ENCODE measurements at places on chromosomes 11 and 22.
A peak's percentile ranks its signal among the peaks of the same experiment; 100 is the strongest.

DNA sequence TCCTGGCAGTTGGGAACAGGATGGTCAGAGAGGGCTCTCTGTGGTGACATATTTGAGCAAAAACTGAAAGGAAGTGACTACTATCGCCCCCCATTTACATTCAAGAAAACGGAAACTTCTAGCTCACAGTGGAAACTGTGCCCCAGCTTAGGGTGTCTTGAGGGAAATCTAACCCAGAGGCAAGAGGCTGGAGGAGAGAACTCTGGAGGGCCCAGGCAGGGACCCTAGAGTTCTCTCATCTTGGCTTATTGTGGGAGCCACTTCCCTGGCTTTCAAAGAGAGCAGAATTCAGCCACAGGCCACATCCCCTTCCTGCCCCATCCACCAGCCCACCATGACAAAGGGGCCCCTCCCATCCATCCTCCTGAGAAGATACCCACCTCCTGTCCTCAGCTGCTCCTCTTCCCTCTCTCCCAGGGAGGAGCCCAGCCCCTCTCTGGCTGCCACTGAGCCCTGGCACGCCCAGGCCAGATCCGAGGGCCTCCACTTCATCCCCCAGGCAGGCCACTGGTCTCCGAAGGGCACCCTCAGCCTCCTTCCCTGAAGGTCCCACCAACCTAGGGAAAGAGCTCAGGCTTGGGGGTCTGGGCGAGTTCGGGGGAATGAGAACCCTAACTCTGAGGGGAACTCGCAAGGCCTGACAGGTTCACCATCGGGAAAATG, 1.6 kb upstream of the TMPRSS13 start:
- no peaks in the 10 kb centered on the region for H3K4me1 ChIP-seq
- H3K36me3 ChIP-seq: no peaks in the 10 kb centered on the region
- no peaks in the 10 kb centered on the region for H3K27me3 ChIP-seq
- peak; percentile 43 for DNase-seq
- H3K4me3 ChIP-seq: no peak overlapping the region

GRCh38 chr11:20373147-20373546, 9.6 kb downstream of the HTATIP2 start:
- no peak for DNase-seq
- no peak overlapping the region for H3K27ac ChIP-seq
- no peak overlapping the region for H3K4me3 ChIP-seq
- no peaks in the 10 kb centered on the region for H3K27me3 ChIP-seq

DNA sequence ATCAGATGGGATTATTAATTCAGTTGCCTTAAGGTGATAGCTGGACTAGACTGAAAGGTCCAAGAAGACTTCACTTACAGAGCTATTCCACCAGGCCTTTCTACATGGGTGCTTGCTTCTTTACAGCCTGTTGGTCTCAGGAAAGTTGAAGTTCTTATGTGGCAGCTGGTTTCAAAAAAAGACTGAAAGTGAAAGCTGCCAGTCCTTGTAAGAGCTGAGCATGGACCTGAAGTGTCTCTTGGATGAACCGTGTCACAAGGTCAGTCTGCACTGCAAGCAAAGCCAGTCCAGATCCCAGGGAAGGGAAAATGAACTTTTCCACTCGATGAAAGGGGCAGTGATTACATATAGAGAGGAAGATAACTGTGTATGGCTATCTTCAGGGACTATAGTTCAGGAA, 201.5 kb upstream of the LUZP2 start:
- H3K4me1 ChIP-seq: no peaks in the 10 kb centered on the region
- no peak overlapping the region for H3K27ac ChIP-seq
- no peaks in the 10 kb centered on the region for H3K36me3 ChIP-seq
- H3K4me3 ChIP-seq: no peak overlapping the region
- H3K27me3 ChIP-seq: no peaks in the 10 kb centered on the region

- no peaks in the 10 kb centered on the region for H3K27me3 ChIP-seq
- no peaks in the 10 kb centered on the region for H3K4me1 ChIP-seq
- no peaks in the 10 kb centered on the region for H3K36me3 ChIP-seq
Measured at GRCh38 chr22:37525073-37525745, 6.0 kb upstream of the CARD10 start.

GRCh38 chr11:57192316-57192715, 10.6 kb downstream of the LRRC55 start:
- no peak for DNase-seq
- no peaks in the 10 kb centered on the region for H3K36me3 ChIP-seq
- no peaks in the 10 kb centered on the region for H3K4me1 ChIP-seq

GRCh38 chr11:23111527-23111926, 251.3 kb upstream of the CCDC179 start:
- no peak overlapping the region for H3K27ac ChIP-seq
- no peaks in the 10 kb centered on the region for H3K36me3 ChIP-seq
- H3K4me1 ChIP-seq: no peaks in the 10 kb centered on the region
- no peaks in the 10 kb centered on the region for H3K27me3 ChIP-seq
- DNase-seq: no peak

DNA sequence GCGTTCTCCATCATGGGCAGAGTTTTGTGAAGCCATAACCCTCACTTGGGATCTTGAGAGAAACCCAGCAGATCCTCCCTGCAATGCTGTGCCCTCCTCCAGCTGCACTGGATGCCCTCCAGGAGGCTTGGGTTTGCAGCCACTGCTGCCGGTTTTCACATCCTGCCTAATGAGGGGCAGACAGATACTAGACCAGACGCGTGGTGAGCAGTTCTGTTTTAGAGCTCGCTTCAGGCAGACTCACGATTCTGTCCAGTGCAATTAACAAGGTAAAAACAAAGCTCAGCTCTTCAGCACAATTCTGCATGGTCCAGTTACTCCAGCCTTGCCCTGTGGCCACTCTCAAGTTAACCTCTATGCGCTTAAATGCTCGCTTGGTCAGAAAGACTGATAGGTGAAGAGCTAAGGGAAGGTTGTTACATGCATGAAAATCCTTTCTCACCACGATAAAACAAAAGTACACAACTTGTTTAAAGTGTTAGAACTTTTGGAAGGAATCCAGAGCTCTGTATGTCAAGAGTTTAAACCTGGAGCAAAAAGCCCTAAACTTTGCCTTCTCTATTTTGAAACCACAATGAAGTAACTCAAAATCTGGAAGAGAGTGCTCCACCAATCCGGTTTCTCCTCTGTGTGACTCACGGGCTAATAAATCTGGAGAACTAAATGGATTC, 292.3 kb upstream of the FAT3 start:
- H3K4me1 ChIP-seq: no peaks in the 10 kb centered on the region
- H3K36me3 ChIP-seq: no peaks in the 10 kb centered on the region
- DNase-seq: no peak
- H3K27ac ChIP-seq: no peak overlapping the region
- no peaks in the 10 kb centered on the region for H3K27me3 ChIP-seq

- peaks cover 20% of the 10 kb centered on the region for H3K27me3 ChIP-seq
- no peaks in the 10 kb centered on the region for H3K36me3 ChIP-seq
- H3K4me3 ChIP-seq: no peak overlapping the region
- H3K27ac ChIP-seq: no peak overlapping the region
- no peak for DNase-seq
Measured at GRCh38 chr11:45754741-45755140, 50.2 kb upstream of the SLC35C1 start.

DNA sequence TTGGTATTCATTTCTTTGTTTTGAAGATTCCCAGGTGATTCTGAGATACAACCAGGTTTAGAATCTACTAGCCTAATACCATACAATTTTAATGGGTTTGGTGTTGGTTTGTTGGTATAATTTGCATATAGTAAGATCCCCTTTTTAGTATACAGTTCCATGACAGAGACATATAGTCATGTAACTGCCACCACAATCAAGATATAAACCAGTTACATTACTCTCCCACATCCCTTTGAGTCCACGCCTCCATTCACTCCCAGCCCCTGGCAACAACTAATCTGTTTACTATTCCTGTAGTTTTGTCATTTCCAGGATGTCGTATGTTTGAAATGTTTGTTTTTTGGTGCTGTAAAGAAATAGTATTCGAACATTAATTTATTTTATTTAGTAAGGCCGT, 4.3 kb downstream of the ASRGL1 start:
- no peak overlapping the region for H3K4me3 ChIP-seq
- no peak overlapping the region for H3K27ac ChIP-seq
- no peak for DNase-seq
- no peaks in the 10 kb centered on the region for H3K27me3 ChIP-seq
- H3K4me1 ChIP-seq: no peaks in the 10 kb centered on the region
- no peaks in the 10 kb centered on the region for H3K36me3 ChIP-seq

GRCh38 chr22:26432619-26433311, 3.7 kb downstream of the ASPHD2 start:
- no peaks in the 10 kb centered on the region for H3K4me1 ChIP-seq
- no peaks in the 10 kb centered on the region for H3K27me3 ChIP-seq
- no peak overlapping the region for H3K4me3 ChIP-seq

All from breast epithelium (tissue), 4 donors.